ENCODE measurements at places on chromosomes 4 and X. TPM values are rescaled to one million over a fixed set of nuclear protein-coding genes. Genes with fewer than 3 reads are reported as not detected.

DMRTC1 gene
- total RNA-seq = not detected

SPANXN4 gene
- total RNA-seq = 2.5 TPM

SEPSECS gene
- total RNA-seq = 6.9 TPM

STK32B gene
- total RNA-seq = 3.1 TPM

AREG gene
- total RNA-seq = 1.2 TPM

LPAR4 gene
- not detected for total RNA-seq

FHIP1A gene
- total RNA-seq = 2.7 TPM

TMPRSS11B gene
- not detected for total RNA-seq

CTBP1 gene
- 88.6 TPM for total RNA-seq

ANXA3 gene
- 18.8 TPM for total RNA-seq

KLF8 gene
- not detected for total RNA-seq

FBXL5 gene
- total RNA-seq = 48.4 TPM

FAM9B gene
- total RNA-seq = 0.13 TPM

AKAP4 gene
- total RNA-seq = not detected

ZIC3 gene
- total RNA-seq = 0.16 TPM

SHROOM3 gene
- 0.88 TPM for total RNA-seq

NSUN7 gene
- total RNA-seq = not detected

INTU gene
- 2.8 TPM for total RNA-seq

SYAP1 gene
- 33.7 TPM for total RNA-seq

RAB41 gene
- total RNA-seq = not detected

LRCH2 gene
- 3.0 TPM for total RNA-seq

ASMT gene
- total RNA-seq = 0.90 TPM

RBMXL3 gene
- total RNA-seq = not detected

XAGE1A gene
- total RNA-seq = not detected

UCHL1 gene
- total RNA-seq = not detected

ATP8A1 gene
- total RNA-seq = 0.40 TPM

GAGE12J gene
- 37.1 TPM for total RNA-seq

STS gene
- total RNA-seq = 3.0 TPM

UGT2B10 gene
- total RNA-seq = not detected

SH3RF1 gene
- 4.1 TPM for total RNA-seq

SPANXB1 gene
- not detected for total RNA-seq

MAGEB3 gene
- not detected for total RNA-seq

SPP1 gene
- total RNA-seq = 1,422 TPM

C4orf54 gene
- 0.13 TPM for total RNA-seq

MAGEB17 gene
- total RNA-seq = not detected

KLB gene
- not detected for total RNA-seq

SPACA5 gene
- total RNA-seq = not detected

ASB12 gene
- not detected for total RNA-seq

IL9R gene
- not detected for total RNA-seq

GRIA2 gene
- total RNA-seq = 0.29 TPM

PDE5A gene
- total RNA-seq = 7.9 TPM

APOO gene
- total RNA-seq = 38.6 TPM

HTN1 gene
- total RNA-seq = 108 TPM

RPS6KA6 gene
- total RNA-seq = 1.6 TPM

SLC10A4 gene
- not detected for total RNA-seq

NEIL3 gene
- 9.0 TPM for total RNA-seq

PRR32 gene
- not detected for total RNA-seq

PPBP gene
- not detected for total RNA-seq

TMEM144 gene
- 26.8 TPM for total RNA-seq

ADH1B gene
- not detected for total RNA-seq

GAGE1 gene
- 67.5 TPM for total RNA-seq

YIPF7 gene
- total RNA-seq = not detected
